Epithelial cell of alveolus of lung (primary cell): ENCODE measurements at places on chromosomes 13 and 19. TPM values are rescaled to one million over a fixed set of nuclear protein-coding genes. Genes with fewer than 3 reads are reported as not detected.

Gene ZNF738
- total RNA-seq = 3.1 and 7.1 TPM in 2 replicates

Gene ZNF224
- 8.9 and 12.3 TPM in 2 replicates for total RNA-seq

Gene ZNF69
- 4.3 and 13.3 TPM in 2 replicates for total RNA-seq

Gene DLL3
- 0.52 TPM in 1 of 2 replicates, not detected in the other for total RNA-seq

Gene MCF2L
- total RNA-seq = 0.39 and 0.80 TPM in 2 replicates

Gene CPAMD8
- 0.88 and 0.91 TPM in 2 replicates for total RNA-seq

Gene RCBTB2
- 4.3 and 9.4 TPM in 2 replicates for total RNA-seq

Gene EMP3
- 94.1 and 196 TPM in 2 replicates for total RNA-seq

Gene PDE4A
- 5.7 and 11.7 TPM in 2 replicates for total RNA-seq

Gene COMP
- total RNA-seq = under 0.01 TPM in 1 of 2 replicates, not detected in the other
